Ureter (tissue), 1 donor: ENCODE measurements at places on chromosomes 7 and 10.

GRCh38 chr7:92680442-92680841 lies 90.3 kb upstream of the FAM133B start:
- no peak for DNase-seq

GRCh38 chr10:91022924-91023699 lies 102.2 kb upstream of the ANKRD1 start:
- DNase-seq, result no peak

DNA sequence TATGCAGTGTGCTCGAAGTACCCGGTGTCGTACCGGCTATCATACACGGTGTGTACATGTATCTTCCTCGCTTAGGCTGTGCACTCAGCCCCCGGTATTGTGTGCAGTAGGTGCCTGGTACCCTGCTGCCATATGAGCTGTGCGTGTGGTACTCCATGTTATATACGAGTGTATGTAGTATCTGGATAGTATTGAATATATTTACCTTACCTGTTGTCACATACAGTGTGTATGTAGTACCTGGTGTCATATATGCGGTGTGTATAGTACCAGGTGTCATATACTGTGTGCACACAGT lies 1.2 kb downstream of the ZMYND11 start:
- no peak for DNase-seq

DNA sequence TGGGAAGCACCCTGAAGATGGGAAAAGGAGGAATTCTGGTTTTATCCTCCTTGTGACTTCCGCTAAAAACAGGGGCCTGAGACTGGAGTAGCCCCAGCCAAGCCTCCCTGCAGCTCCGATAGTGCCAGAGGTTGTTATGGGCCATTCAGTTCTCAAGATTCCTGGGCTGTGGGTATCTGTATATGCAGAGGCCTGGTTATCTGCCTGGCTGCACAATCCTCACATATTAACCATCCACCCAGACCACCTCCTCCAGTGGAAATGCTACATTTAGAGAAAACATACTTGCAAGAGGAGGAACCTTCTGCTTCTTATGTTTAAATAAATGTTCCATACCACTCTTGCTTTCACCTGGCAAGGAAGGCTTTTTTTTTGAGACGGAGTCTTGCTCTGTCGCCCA lies 34.6 kb downstream of the ARL3 start:
- no peak for DNase-seq

DNA sequence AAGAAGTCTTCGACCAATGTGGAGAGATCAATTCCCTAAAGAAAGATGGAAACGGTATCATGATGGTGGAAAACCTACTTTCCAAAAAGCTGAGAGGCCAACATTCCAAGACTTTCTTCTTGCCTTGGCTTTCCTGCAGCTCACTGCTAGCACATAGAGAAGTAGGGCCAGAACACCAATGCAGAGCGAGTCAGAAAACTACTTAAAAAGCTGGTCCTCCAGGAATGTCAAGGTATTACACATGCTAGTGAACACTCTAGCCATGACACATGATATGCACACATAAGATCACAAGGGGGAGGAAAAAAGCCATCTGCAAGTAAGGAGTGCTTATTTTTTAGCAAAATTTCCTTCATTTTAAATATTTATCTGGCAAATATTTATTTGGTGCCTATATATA lies 22.7 kb downstream of the GPAM start:
- no peak for DNase-seq

DNA sequence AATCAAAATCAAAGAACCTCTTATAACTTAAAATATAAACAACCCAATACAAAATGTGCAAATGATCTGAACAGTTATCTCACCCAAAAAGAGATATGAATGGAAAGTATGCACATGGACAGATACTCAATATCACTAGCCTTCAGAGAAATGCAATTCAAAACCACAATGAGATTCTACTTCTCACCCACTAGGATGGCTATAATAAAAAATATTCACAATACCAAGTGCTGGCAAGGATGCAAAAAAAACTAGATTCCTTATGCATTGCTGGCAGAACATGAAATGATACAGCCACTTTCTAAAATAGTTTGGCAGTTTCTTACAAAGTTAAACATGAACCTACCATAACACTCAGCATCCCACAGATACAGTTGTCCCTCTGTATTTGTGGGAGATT lies 130.1 kb upstream of the LRRN3 start:
- DNase-seq, result no peak
